ENCODE measurements at places on chromosomes 5 and 9.

DNA sequence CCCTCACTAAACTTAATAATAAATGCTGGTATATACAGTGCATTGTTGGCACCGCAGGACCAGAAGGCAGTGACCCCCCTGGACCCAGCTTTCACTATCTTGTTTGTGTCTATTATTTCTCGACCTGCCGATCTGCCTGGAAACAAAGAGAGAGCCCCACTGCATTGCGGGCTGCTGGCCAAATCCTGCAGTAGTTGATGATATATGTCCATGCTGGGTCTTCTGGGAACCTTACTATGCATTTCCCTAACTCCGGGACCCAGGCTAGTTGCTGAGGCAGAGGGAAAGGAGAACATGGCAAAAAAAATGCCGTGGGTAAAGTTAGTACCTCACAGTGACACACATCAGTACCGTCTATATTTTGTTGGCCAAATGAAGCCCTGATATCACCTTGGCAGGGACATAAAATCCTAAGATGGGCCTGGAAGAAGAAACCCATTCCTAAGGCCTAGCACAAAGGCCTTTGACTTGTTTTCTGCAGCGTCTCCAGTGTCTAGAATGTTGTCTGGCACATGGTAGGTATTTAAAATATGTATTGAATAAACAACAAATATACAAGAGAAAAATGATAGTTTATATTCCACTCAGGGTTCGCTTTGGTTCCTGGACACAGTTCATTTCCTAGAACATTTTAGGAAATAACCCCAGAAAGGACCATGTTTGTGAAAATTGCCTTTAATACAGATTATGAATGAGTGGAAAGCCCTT lies 46.1 kb downstream of the NMUR2 start:
- DNase-seq = no peak

DNA sequence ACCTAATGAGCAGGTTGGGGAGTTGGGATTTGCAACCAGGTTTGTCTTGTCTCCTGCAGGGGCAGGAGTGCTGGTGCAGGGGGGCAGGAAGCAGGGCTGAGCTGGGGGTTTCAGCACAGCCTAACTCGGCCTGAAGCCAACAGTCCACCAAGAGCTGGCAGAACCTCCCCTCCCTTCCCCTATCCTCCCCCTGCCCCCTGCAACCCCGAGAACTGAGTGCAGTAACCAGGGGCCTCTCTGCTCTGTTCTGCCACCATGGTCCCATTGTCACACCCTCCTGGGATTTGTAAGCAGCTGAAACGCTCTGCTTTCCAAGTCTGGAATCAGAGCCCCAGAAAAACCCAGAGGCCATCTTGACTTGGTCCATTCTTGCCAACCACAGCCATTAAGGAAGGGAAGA lies 72.9 kb downstream of the ARHGEF37 start:
- no peak for DNase-seq

DNA sequence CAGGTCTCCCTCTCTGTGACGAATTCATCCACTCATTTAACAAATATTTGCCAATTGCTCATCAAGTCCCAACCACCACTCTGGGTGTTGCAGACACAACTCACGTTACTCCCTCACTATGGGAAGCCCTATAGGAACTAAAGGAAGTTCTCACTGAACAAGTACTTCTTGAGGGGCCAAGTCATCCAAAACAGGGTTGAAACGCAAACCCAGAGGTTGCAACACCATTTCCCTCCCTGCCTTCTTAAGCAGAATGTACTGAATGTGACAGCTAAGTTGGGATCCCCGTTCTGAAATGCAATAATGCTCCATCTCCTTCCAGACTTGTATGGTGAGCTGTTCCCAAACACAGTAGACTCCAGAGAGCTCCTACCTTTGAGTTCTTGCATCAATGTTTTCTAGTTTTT lies 34.3 kb downstream of the EPB41L4B start:
- no peak for DNase-seq

- DNase-seq = peak; percentile 31
Measured at GRCh38 chr5:121899346-121899745, 47.7 kb downstream of the FTMT start.

DNA sequence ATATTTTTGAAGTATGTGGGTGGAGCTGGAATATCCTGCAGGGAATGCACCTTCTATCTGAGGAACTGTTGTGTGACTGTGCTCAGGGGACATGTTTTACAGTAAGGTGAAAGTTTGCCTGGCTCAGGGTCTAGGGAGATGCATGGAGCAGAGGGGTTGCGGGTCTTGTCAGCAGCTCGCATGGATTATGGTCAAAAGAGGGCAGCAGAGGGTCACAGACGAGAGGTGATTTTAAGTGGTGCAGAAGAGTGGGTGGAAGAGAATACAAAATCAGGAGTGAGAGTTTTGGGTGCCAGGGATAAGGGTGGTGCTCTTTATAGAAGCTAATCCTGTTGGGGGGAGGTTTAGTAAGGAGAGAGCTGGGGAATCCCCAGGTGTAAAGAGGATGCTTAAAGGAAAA lies 53.5 kb upstream of the GRIN3A start:
- peak; percentile 33 for DNase-seq

DNA sequence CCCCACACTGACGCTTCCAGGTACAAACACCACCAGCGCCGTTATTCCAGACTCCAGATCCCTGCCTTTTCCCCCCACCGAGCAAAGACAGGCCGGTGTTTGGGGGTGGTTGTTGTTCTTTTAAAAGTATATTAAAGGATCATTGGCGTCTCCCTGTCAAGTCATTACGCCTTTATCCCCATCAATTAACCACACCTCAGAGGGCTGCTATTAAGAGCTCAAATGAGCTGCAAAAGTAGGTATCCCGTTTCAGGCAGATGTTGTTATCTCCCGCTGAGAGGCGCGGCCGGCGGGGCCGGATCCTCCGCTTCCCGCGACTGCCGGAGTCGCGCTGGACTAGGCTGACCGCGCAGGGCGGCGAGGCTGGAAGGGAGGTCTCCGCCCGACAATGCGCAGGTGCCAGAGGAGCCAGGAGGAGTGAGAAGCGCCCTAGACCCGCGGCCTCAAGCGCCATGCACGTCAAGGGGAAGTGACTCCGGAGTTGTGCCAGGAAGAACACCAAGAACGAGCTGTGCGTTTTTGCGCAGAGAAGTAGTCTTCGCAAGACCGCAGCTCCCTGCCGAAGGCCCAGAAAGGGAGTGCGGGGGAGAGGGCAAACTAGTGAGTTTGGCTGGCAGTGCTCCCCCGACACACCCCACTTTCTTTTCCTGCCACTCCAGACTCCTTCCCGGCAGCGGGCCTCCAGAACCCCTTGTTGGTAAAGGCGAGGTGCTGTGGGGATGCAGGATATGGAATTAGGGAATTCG lies 8.2 kb downstream of the NR2F1-AS1 start:
- DNase-seq = no peak

- no peak for DNase-seq
Measured at GRCh38 chr5:162752612-162753011, 684.8 kb upstream of the CCNG1 start.

GRCh38 chr9:114086607-114087006 lies 8.5 kb upstream of the AMBP start:
- DNase-seq = no peak

GRCh38 chr5:131999441-132000240 lies 11.8 kb downstream of the ACSL6 start:
- DNase-seq = no peak

Measured in NCI-H2081 (cell line).